Astrocyte of the cerebellum (primary cell): ENCODE measurements at places on chromosomes 5 and 9.
A peak's percentile ranks its signal among the peaks of the same experiment; 100 is the strongest.

GRCh38 chr9:83266666-83267496 is 203.9 kb upstream of the RASEF start:
- no peak for DNase-seq

DNA sequence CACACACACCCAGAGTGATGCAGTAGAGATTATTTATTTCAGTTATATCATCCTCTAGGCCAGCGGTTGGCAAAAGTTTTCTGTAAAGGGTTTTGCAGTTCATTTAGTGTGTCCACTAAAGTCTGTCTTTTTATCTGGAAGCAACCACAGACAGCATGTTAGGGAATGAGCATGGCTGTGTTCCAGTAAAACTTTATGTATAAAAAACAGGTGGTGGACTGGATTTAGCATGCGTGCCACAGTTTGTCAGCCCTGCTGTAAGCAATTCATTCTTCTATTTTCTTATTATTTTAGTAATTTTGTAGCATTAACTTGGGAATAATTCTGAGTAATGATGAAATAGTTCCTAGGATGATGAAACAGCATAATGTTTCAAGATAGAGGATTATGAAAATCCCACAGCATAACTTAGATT is 51.7 kb downstream of the CCNH start:
- DNase-seq = peak; percentile 15

DNA sequence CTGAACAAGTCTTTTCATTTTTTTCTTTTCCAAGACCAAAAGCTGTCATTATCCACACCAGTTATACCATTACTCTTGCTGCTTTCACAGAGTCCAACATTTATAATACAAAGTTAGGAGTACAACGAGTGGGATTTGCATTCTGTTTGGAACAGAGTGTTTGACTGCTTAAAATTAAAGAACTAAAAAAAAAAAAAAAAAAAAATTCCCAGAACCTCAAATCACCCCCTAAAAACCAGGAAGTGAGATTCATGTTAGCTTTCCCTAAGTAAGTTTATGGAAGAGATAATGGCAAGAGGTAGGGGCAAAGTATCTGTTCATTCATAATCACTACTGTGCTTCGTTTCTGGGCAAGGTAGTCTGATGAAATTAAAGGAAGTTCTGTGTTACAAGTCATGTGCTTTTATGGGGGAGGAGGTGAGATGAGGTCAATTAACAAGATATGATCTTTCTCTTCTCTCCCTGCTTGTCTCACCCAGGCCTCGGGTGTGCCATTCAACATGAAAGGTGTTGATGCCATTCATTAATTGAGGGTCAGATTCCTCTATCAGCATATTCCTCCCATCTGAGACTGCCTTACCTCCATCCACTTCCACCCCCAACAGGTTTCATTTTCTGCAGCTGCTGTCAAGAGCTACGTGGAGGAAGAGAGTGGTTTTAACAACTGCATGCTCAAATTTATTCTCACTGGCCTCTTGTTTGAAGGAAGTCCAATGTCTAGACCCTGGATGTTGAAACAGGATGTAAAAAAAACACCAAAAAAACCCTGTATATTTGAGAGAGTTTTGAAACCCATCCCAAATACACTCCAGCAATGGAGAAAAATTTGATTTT is 58.1 kb downstream of the MARCHF3 start:
- no peak for DNase-seq

DNA sequence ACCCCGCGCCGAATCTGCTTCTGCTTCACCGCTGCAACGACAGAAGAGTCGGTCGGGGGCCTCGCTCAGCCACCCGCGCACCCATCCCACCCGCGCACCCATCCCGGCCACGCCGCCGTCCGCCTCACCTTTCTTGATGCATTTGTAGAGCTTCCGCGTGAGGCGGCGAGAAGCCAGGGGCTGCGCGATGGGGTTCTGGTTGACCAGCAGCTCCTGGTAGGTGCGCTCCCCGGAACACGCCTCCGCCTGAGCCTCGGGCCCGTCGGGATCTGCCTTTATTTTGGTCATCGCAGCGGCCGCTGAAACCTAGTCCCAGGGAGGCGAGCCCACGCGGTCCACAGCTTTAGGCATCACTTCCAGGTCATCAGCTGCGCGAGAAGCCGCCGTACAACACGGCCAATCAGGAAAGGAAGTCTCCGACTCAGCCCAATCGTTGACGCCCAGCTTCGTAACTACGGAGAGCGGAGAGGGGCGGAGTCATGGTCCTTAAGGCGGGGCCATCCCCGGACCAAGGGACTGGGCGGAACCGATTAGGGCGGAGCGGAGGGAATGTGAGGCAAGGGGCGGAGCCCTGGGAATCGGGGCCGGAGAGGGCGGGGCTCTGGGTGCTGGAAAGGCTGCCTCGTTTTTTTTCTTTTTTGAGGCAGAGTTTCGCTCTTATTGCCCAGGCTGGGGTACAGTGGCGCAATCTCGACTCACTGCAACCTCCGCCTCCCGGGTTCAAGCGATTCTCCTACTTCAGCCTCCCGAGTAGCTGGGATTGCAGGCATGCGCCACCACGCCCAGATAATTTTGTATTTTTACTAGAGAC is at the start of gene NHP2:
NHP2 (minus strand) TSS at position 356 of the 811 bp plus-strand sequence; CDS start at position 288, 68 bp downstream.
- peak; percentile 98 for DNase-seq

DNA sequence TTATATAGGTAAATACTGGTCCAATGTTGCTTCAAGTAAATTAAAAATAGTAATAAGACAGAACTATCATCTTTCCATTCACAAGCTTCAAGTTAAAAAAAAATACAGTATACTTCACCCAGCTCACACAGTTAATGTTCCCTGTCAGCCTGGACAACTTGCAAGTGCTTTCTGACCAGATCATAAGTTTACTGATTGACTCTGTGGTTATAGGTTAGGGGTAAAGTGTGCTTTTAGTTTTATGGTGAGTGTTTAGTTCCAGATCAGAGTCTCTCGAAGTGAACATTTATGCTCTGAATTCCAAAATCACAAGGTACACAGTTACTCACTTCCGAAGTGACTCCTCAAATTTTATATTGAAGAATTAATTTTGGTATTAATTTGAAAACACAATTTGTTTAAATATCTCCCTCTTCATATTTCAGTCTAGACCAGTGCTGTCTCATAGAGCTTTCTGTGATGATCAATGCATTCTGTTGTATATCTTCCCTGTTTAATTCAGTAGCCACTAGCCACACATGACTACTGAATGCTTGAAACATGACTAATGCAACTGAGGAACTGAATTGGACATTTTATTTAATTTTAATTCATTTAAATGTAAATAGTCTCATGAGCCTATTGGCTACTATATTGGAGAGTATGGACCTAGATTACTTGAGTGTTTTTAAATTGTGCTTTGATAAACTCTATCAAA is 90.7 kb downstream of the MEF2C start:
- peak; percentile 4 for DNase-seq

DNA sequence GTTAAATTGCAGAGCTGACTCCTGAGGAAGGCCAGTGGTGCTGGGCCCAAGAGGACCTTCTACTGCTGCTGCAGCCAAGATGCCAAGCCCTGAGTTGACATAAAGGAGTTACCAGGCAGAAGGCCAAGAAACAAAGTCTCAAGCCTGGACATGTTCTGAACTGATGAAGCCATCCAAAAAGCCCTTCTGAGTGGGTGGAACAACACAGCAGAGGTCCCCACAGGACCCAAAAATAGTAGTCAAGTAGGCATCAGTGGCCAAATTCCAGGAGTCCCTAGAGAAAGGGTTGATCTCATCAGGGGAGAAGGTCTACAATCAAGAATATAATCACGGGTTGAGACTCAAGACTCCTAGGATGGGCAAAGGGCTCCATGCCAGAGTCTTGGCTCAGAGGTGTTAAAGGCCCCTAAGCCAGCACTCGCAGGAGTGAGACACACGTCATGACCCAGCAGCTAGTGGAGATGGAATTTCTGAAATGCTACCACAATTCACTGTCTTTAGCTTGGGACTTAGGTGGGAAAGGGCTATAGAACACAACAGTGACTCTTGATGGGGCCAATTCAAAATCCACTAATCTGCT is 119.7 kb downstream of the FANCC start:
- DNase-seq = peak; percentile 86

GRCh38 chr9:112553256-112553826 is 66.7 kb downstream of the KIAA1958 start:
- DNase-seq = no peak

- no peak for DNase-seq
These were observed 50.4 kb downstream of the RUSC2 start for GRCh38 chr9:35540315-35540714.

DNA sequence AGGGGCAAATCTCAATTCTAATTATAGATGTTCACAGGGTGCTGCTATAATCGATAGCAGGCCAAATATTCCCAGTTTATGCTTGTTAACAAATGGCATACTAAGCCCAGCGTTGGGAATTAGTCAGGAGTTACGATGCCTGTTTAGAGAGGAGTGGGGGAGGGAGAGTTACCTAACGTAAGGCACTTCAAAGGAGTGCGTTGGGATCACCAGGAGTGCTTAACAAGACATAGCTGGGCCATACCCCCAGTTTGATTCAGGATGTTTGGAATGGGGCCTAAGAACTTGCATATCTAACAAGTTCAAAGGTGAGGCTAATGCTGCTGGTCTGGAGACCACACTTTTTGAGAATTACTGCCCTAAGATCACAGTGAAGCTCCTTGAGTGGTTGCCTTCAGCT is 14.5 kb upstream of the SRP19 start:
- no peak for DNase-seq

DNA sequence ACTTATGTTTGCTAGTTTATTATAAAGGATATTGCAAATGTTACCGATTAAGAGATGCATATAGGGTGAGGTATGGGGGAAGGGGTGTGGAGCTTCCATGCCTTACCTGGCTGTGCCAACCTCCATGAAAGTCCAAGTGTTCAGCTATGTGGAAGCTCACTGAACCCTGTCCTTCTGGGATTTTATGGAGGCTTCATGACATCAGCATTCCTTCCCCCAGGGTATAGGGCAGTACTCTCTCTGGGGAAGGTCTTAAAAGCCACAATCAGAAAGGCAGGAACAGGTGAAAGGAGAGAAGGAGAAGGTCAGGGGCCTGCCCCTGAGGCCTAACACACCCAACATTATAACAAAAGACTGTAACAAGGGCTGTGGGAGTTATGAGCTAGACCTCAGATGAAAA is 592.6 kb downstream of the PDE4D start:
- DNase-seq = no peak

DNA sequence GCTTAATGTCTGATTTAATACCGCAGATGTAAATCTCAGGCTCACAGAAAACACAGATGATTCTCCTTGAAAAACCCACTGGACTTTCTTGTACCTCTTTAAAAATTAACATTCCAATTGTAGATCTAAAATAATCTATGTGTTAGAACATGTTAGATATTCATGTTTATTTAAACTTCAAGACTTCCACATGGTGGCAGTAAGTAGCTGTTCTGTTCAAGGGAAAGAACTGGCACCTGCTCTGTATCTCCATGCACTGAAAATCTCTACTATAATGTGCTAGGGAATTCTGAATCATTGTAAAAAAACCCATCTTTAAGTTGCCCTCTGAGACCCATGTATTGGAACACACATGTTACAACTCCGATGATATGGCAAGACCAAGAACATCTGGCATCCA is 366.9 kb downstream of the DMRTA1 start:
- DNase-seq = peak; percentile 1

DNA sequence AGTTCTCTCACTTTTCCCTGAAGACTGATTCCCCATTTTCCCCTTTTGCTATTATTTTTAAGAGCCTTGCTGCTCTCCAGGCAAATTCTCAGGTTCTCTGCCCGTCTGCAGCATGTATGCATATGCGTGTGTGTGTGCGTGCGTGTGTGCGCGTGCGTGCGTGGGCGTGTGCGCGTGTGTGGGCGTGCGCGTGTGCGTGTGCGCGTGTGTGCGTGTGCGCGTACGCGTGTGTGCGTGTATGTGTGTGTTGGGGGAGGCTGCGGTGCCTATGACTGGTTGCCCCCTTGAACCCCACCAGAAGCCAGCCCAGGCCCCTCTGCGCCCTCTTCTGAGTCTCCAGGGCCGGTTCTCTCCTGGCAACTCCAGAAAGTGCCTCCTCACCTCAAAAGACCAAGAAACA is 987 bp upstream of the FOXI1 start:
- DNase-seq = no peak

GRCh38 chr9:71941998-71942567 is 30.6 kb downstream of the C9orf85 start:
- DNase-seq = no peak

DNA sequence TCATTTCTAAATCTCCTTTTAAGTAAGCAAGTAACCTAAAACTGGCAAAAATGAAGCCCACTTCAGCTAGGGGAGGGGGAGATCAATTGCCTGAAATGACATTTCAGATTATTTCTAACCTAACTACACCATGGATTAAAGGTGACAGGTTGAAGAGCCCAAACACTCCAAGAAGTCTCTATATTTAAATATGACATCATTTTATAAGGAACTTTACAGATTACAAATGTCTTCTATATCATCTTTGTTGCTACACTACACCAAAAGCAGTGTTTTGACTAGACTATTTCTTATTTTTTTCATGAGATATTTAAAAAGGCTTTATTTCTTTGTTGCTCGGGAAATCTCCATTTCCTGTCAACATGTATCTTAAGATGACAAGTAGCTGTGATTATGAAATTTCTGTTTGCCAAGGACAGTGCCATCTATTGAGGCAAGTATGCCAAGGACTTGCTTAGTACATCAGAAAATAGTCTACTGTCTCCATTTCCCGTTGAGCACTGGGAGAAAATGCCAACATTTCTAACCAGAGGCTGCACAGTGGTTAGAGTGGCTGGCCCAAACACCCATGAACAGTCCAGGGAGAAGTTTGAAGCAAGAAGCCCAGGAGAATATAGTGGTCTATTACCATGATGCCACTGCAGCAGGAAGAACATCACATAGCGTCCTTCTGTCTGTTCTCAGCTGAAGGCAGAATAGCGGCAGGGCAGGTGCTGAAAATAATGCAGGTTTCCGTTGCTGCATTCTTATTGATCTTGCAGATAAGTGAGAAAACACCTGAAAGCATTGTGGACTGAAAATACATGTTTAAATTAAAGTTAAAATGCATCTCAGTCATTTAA is 93.4 kb upstream of the ITGA2 start:
- no peak for DNase-seq

GRCh38 chr5:31107091-31107518 is 86.4 kb upstream of the CDH6 start:
- DNase-seq = peak; percentile 87

- no peak for DNase-seq
These were observed 21.4 kb downstream of the MEGF10 start for GRCh38 chr5:127311781-127312525.

DNA sequence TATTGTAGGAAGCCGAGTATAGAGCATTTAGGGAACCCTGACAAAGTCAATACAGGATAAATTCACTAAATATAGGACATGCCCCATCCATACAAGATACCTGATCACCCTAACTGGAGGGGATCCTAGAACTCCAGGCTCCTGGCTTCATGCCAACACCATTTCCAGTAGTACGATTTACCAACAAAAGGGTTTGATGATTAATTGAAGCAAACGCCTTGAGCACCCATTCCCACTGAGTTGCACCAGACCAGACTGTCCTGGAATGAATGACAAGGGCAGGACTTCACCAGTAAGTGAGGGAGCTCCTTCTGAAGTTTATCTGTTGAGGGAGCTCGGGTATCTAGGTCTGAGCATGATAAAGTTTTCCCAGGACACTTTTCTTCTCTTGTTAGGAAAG is 327.2 kb upstream of the MSX2 start:
- DNase-seq = no peak

DNA sequence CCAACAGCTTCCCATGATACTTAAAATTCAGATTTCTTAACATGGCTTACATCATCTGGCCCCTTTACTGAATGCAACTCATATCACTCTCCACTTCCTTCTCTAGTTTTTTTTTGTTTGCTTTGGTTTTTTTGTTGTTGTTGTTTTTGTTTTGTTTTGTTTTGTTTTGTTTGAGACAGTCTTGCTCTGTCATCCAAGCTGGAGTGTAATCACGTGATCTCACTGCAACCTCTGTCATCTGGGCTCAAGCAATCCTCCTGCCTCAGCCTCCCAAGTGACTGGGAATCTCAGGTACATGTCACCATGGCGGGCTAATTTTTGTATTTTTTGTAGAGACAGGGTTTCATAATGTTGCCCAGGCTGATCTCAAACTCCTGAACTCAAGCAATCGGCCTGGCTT is 41.4 kb downstream of the CPLANE1 start:
- DNase-seq = no peak
